ENCODE measurements at places on chromosomes 2 and 18.
A peak's percentile ranks its signal among the peaks of the same experiment; 100 is the strongest.

- no peak for DNase-seq
These were observed 260.5 kb downstream of the CALCRL start for GRCh38 chr2:187187519-187187918.

- DNase-seq: no peak
These were observed 1231.2 kb upstream of the ZEB2 start for GRCh38 chr2:145751155-145751554.

DNA sequence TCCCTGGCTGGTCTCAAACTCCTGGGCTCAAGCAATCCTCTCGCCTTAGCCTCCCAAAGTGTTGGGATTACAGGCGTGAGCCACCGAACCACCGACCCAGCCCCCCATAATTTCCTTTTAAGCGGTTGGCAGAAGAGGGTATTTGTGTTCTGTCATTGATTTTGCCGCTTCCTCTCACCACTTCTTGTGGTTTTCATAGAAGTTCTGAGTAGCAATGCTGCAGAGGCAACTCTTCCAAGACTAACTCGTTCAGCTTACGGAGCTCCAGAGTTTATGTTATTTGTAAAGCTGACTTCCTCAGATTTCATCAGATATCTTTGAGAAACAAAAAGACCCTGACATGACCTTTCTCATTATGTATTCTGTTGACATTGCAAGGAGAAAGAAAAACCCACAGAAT lies 261.4 kb upstream of the KCNJ3 start:
- no peak for DNase-seq

DNA sequence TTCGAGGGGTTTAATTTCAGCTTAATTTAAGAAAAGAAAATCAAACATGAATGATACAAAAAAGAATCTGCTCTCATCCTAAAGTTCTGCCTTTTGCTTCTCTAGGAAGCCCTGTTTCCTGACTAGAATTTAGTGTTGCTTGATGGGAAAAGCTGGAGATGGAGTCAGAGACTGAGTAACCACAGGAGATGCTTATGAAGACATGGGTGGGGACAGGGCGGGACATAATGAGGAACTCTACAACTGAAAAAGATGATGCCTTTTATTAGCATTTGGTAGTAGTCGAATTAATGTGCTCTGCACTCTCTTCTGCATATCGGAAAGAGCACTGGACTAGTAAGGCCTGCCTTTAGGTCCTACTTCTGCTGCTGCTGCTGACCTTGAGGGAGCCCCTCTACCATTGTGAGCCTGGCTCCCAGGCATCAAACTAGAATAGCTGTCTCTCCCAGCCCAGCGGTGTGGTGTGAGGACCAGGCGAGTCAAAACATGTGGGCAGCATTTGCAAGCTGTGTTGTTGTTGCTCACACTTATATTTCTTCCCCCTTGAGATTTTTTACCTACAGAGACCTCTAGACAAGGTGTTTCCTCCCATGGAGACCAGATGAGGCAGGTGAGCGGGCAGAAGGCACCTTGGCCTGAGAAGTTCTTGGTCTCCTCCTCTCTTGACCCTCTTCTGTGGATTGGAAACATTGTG lies 61.5 kb downstream of the INPP4A start:
- no peak for DNase-seq

DNA sequence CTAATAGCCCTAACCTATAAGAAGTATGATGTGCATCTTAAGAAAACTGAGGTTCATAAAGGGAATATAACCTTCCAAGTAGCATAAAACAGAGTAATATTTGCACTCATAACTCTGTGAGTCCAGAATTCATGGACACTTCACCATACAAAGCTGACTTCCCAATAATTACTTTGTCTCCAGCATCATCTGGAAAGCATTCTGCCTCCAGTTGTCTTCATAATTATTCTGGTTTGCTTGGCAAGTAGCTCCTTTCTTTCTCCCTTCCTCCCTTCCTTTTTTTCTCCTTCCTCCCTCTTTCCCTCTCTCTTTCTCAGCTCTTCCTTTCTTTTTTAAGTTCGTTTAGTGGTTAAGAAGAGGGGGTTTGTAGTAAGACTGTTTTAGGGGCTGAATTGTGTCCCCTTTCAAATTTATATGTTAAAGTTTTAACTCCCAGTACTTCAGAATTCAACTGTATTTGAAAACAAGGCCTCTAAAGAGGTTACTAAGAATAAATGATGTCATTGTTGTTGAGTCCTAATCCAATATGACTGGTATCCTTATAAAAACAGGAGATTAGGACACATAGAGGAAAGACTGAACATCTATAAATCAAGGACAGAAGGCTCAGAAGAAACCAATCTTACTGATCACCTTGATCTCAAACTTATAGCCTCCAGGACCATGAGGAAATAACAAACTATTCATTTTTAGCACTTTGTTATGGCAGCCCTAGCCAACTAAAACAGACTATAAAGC lies 28.9 kb downstream of the TFPI start:
- no peak for DNase-seq

GRCh38 chr18:9827793-9828505 lies 57.8 kb upstream of the TXNDC2 start:
- DNase-seq: no peak

GRCh38 chr2:21412944-21413443 lies 289.2 kb downstream of the TDRD15 start:
- DNase-seq: no peak

DNA sequence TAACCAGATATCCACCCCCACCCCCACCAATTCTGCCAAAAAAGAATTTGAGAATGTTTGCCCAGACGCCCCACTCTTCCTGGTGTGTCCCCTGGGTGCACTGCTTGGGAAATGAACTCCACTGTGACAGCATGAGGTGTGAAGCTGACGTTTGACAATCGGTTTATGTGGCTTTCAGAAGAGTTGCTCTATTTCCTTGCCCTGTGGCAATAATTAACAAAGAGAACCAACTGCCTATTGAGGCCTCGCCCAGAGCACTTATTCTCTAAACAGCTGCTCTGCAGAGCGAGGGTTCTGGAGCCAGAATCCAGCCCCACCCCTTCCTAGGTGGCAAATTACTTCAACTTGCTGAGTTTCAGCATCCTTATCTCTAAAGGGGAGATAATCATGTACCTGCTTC lies 115.8 kb upstream of the SIX3 start:
- no peak for DNase-seq

- no peak for DNase-seq
These were observed 11.6 kb upstream of the MALT1 start for GRCh38 chr18:58659691-58660090.

GRCh38 chr2:203022751-203023150 lies 8.1 kb downstream of the NBEAL1 start:
- DNase-seq: no peak

GRCh38 chr2:30134582-30134981 lies 12.2 kb upstream of the YPEL5 start:
- no peak for DNase-seq

DNA sequence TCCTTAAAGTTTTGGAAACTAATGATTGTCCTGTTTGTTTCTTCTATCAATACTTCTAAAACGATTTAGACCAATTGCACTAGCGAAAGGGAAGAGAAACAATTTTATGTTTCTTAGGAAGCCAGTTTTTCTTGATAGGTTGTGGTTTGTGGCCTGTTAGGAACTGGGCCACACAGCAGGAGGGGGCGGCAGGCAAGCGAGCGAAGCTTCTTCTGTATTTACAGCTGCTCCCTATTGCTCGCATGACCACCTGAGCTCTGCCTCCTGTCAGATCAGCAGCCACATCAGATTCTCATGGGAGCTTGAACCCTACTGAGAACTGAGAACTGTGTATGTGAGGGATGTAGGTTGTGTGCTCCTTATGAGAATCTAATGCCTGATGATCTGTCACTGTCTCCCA lies 201.5 kb upstream of the PXDN start:
- no peak for DNase-seq

- DNase-seq: peak; percentile 24
These were observed 182.6 kb upstream of the THSD7B start for GRCh38 chr2:136582628-136583205.

DNA sequence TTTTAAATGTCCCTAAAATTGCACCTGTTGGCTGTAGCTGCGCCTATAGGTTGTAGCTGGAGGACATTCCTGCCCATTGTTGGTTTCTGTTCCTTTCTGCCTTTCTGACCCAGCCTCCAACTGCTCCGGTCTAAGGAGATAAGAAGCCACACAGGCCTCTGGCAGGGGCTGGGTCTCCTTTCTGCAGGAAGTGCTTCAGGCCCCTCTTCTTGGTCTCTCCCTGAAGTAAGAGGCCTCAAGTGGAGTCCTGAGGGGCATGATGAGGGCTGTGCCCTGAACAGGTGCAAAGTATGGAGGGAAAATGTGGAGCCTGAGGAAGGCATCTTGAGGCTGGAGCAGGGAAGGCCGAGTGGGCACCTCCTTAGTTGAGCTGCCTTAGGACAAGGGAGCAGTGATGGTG lies 10.4 kb upstream of the SFTPB start:
- DNase-seq: no peak

- no peak for DNase-seq
These were observed 1.6 kb upstream of the KLF7 start for GRCh38 chr2:207167099-207167923.

All from activated CD4-positive, alpha-beta T cell treated with anti-CD3 and anti-CD28 coated beads, Interleukin-2, amount 50 U/mL, for 48 hours (primary cell).